ENCODE measurements at places on chromosomes 3 and 15. TPM values are rescaled to one million over a fixed set of nuclear protein-coding genes. Genes with fewer than 3 reads are reported as not detected.

GRCh38 chr3:136637176-136637575, 115.0 kb downstream of the STAG1 start:
- DNase-seq, result no peak

DNA sequence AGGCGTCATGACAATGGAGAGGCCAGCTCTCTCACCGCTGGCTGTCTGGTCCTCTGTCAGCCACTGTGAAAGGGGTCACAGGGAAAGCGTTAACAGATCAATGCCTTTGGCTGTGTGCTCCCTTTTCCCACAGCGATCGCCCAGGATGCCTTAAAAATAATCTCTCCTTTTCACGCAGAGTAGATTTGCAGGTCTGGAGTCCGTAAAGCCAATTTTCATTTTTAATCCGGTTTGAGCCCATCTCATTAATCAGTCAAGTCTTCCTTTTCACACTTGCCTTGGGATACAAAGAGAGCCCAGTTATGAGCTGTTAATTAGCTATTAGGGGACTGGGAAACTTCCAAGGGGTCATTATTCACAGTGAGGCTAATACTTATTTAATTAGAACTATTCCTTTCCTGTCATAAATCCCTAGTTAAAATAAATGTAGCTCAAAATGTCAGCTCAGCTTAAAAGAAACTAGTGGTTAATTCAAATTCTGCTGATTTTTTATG, 104.3 kb upstream of the RASGRP1 start:
- no peak for DNase-seq

- no peak for DNase-seq
Observed at GRCh38 chr3:72178463-72179106, 393.6 kb upstream of the PROK2 start.

Gene TM4SF1
- total RNA-seq, result 87.8 TPM

Gene CHRD
- total RNA-seq, result 11.3 TPM

- no peak for DNase-seq
Observed at GRCh38 chr3:39454591-39455217, 12.8 kb upstream of the MOBP start.

GRCh38 chr3:77707281-77707680, 667.4 kb downstream of the ROBO2 start:
- DNase-seq, result no peak

- DNase-seq, result no peak
Observed at GRCh38 chr3:186456731-186457191, 87.4 kb downstream of the CRYGS start.

DNA sequence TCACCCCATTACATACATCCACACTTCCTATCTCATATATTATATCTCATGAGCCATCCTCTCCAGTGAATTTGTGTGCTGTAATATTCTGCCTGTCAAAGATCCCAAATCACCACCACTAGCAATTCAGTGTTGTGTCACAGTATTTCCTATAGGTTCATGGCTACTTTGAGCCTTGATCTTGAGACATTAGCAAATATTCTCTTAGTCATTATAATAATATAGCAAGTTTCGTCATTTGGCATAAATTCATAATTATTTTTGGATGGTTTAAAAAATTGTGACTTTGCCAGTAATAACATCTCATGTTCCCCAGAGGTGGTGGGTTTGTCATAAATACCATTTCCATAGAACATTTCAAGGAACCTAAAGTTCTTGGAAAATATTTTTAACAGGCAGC, 47.7 kb downstream of the CMSS1 start:
- no peak for DNase-seq

Measured in mesenteric fat pad (tissue), 1 donor.